Temporal lobe (tissue), 4 donors: ENCODE measurements at places on chromosomes 13 and 19. TPM values are rescaled to one million over a fixed set of nuclear protein-coding genes. Genes with fewer than 3 reads are reported as not detected.

Gene KLK4
- not detected for total RNA-seq

Gene TEAD2
- 5.7 TPM for total RNA-seq

Gene SIX5
- total RNA-seq = 0.98 TPM

Gene NXNL1
- total RNA-seq = not detected

Gene CPB2
- not detected for total RNA-seq

Gene KLK6
- 0.25 TPM for total RNA-seq

Gene AP1M2
- not detected for total RNA-seq

Gene RASAL3
- total RNA-seq = 0.25 TPM

Gene ADAMTS10
- total RNA-seq = 31.2 TPM

Gene CBY2
- total RNA-seq = not detected

Gene FCAR
- total RNA-seq = 0.98 TPM

Gene CACNA1A
- total RNA-seq = 46.7 TPM

Gene ZNF418
- total RNA-seq = 35.9 TPM

Gene NLRP5
- not detected for total RNA-seq

Gene ADPRHL1
- 0.74 TPM for total RNA-seq

Gene INTS6
- 31.7 TPM for total RNA-seq

Gene HS6ST3
- 24.3 TPM for total RNA-seq

Gene CLDND2
- total RNA-seq = not detected

Gene NUDT19
- 4.4 TPM for total RNA-seq

Gene LRRC25
- total RNA-seq = 0.25 TPM

Gene C5AR1
- total RNA-seq = 0.25 TPM

Gene ZNF320
- total RNA-seq = 27.3 TPM

Gene ONECUT3
- not detected for total RNA-seq

Gene PTH2
- not detected for total RNA-seq

Gene SEMA6B
- total RNA-seq = 32.0 TPM

Gene EIF3K
- 89.0 TPM for total RNA-seq

Gene BEST2
- under 0.01 TPM for total RNA-seq

Gene ZSCAN4
- not detected for total RNA-seq

Gene VSIG10L
- 0.98 TPM for total RNA-seq

Gene CD79A
- not detected for total RNA-seq

Gene KLF2
- total RNA-seq = 3.0 TPM

Gene ERICH4
- not detected for total RNA-seq

Gene OR7A5
- not detected for total RNA-seq

Gene HNRNPL
- total RNA-seq = 183 TPM

Gene VSTM1
- total RNA-seq = not detected

Gene KASH5
- not detected for total RNA-seq

Gene ACP7
- total RNA-seq = not detected

Gene FXYD1
- 0.74 TPM for total RNA-seq

Gene GEMIN7
- 5.9 TPM for total RNA-seq

Gene KCNN4
- total RNA-seq = 0.49 TPM

Gene ZNF888
- 3.0 TPM for total RNA-seq

Gene PRR19
- 3.0 TPM for total RNA-seq

Gene FCGBP
- total RNA-seq = 2.5 TPM

Gene PSG2
- total RNA-seq = not detected

Gene DOCK6
- 2.5 TPM for total RNA-seq

Gene ZNF600
- total RNA-seq = 0.74 TPM

Gene JAK3
- 0.98 TPM for total RNA-seq

Gene ZNF274
- total RNA-seq = 18.7 TPM

Gene IGSF23
- not detected for total RNA-seq

Gene B3GNT8
- total RNA-seq = 0.49 TPM

Gene ZNF793
- total RNA-seq = 34.9 TPM

Gene PTGER1
- total RNA-seq = not detected

Gene ZNF99
- total RNA-seq = 0.25 TPM

Gene CKM
- total RNA-seq = not detected
